ENCODE measurements at places on chromosomes 12 and 14. TPM values are rescaled to one million over a fixed set of nuclear protein-coding genes. Genes with fewer than 3 reads are reported as not detected.

DNA sequence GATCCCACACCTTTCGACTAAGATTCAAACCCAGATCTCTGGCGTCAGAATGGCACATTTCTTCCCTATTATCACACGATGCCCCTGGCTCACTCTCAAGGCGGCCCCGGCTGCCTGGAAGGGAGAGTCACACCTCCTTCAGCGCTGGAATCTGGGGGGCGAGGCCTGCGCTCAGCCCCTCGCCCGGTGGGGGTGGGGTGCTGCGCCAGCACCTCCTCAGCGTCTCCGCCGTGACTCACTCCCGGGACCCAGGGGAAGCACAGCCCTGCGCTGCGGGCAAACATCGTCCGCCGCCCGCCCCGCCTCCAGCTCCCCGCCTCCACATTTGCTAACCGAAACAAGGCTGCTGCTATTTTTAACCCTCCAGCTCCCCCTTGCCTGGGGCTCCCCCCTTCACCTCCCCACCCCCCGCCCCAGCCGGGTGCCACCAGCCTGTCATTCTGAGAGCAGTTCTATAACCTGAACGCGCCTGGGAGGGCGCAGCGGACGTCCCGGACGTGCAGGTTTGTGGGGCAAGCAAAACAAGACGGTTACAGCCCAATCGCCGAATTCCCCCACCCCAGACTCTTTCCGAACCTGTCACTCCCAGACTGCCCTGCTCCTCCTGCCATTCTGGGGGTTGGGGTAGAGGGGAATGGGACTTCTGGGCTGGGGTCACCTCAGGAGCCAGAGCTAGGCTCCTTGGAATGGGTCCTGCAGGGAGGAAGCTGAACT is 6.7 kb downstream of the HDAC7 start:
- no peaks in the 10 kb centered on the region for H3K36me3 ChIP-seq
- peak overlapping the region; percentile 93 for H3K27ac ChIP-seq
- H3K4me3 ChIP-seq, result peak overlapping the region; percentile 48
- peak; percentile 87 for DNase-seq

DNA sequence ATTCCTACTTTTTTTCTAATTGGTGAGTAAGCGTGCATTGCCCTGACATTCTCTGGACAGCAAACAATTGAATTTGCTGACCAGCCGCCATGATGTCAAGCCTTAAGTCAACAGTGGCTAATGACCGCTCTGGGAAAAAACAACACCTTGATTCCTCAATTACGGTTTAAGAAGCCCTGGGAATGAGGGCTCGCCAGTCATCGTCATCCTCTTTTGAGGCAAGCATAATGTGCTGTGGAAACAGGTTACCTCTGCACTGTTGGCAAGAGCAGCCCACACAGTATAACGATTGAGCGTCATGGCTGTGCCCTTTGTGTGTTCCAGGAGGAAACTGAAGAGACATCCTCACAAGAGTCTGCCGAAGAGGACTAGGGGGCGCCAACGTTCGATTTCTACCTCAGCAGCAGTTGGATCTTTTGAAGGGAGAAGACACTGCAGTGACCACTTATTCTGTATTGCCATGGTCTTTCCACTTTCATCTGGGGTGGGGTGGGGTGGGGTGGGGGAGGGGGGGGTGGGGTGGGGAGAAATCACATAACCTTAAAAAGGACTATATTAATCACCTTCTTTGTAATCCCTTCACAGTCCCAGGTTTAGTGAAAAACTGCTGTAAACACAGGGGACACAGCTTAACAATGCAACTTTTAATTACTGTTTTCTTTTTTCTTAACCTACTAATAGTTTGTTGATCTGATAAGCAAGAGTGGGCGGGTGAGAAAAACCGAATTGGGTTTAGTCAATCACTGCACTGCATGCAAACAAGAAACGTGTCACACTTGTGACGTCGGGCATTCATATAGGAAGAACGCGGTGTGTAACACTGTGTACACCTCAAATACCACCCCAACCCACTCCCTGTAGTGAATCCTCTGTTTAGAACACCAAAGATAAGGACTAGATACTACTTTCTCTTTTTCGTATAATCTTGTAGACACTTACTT is 138.9 kb downstream of the HMGA2 start:
- H3K4me3 ChIP-seq, result no peak overlapping the region
- DNase-seq, result no peak
- H3K36me3 ChIP-seq, result no peaks in the 10 kb centered on the region
- no peaks in the 10 kb centered on the region for H3K4me1 ChIP-seq
- H3K27me3 ChIP-seq, result no peaks in the 10 kb centered on the region
- no peak overlapping the region for H3K27ac ChIP-seq

DNA sequence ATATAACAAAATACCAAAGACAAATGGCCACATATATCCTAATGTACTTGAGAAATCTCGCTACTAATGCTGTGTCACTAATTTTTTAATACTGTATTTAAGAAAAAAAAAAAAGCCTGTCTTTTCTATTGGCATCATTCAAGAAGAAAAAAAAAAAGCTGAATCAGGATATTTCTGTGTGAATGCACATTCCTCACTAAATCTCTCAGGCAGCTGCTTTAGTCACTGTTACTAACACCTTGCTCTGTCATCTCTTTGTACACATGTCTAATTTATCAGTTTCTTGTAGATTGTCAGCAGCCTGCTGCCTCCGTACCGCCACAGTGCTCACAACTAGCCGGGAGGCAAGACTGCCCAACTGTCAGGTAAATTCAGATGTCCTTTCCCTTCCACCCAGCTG is 32.0 kb upstream of the FGD4 start:
- DNase-seq, result no peak
- no peaks in the 10 kb centered on the region for H3K4me1 ChIP-seq
- no peak overlapping the region for H3K4me3 ChIP-seq

DNA sequence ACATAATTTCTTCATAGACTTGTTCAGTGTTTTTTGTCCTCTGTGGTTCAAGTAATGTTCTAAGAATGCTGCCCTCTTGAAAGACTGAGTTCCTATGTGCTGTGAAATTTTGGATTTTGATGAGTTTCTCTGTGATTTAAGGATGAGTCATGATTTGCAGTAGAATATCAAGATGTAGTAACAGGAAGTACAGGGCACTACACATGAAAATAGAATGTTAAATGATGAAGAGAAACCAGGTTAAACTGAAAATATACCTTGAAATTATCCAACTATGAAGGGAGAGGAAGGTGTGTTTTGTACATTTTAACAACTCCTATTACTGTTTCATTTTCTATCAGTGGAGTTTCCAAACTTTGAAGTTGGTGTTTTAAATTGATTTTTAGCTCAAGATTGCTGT is 4.8 kb downstream of the ELK3 start:
- peak overlapping the region; percentile 37 for H3K27ac ChIP-seq
- peaks cover 6% of the 10 kb centered on the region for H3K27me3 ChIP-seq
- H3K4me1 ChIP-seq, result no peaks in the 10 kb centered on the region
- no peak for DNase-seq
- H3K4me3 ChIP-seq, result no peak overlapping the region

DNA sequence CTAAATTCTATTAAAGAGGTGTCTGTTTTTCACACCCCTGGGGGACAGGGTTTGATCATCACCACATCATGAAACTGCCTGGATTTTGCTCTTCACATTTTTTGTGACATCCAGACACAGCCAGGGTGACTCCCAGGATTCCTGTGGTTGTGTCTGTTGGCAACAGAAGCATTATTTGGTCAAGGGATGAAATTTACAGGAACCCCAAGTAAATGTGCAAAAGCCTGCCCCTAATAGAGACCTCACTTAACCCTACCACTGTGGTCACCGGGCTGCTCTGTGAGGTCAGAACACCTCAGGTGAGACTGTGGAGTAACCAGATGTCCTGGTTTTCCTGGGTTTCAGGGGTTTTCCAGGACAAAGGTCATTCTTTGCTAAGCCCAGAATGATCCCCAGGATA is 103.8 kb downstream of the DAD1 start:
- H3K4me3 ChIP-seq, result no peak overlapping the region
- H3K27ac ChIP-seq, result no peak overlapping the region
- H3K27me3 ChIP-seq, result peaks cover 15% of the 10 kb centered on the region
- no peak for DNase-seq
- no peaks in the 10 kb centered on the region for H3K36me3 ChIP-seq

- DNase-seq, result no peak
- no peaks in the 10 kb centered on the region for H3K4me1 ChIP-seq
- no peak overlapping the region for H3K4me3 ChIP-seq
- H3K36me3 ChIP-seq, result no peaks in the 10 kb centered on the region
Measured at GRCh38 chr12:130601327-130601726, 114.8 kb downstream of the RIMBP2 start.

- H3K4me1 ChIP-seq, result no peaks in the 10 kb centered on the region
- H3K27ac ChIP-seq, result no peak overlapping the region
- H3K27me3 ChIP-seq, result no peaks in the 10 kb centered on the region
- no peak overlapping the region for H3K4me3 ChIP-seq
- no peak for DNase-seq
- H3K36me3 ChIP-seq, result no peaks in the 10 kb centered on the region
Measured at GRCh38 chr14:65703996-65704395, 291.5 kb downstream of the FUT8 start.

GRCh38 chr14:35964697-35965286 is 138.7 kb downstream of the BRMS1L start:
- no peak for DNase-seq
- no peak overlapping the region for H3K27ac ChIP-seq
- no peaks in the 10 kb centered on the region for H3K4me1 ChIP-seq
- no peaks in the 10 kb centered on the region for H3K36me3 ChIP-seq
- H3K27me3 ChIP-seq, result no peaks in the 10 kb centered on the region
- H3K4me3 ChIP-seq, result no peak overlapping the region

GRCh38 chr14:71397371-71397770 is 490.1 kb downstream of the PCNX1 start:
- H3K27ac ChIP-seq, result no peak overlapping the region
- H3K4me1 ChIP-seq, result no peaks in the 10 kb centered on the region
- H3K27me3 ChIP-seq, result no peaks in the 10 kb centered on the region
- no peak for DNase-seq
- H3K36me3 ChIP-seq, result no peaks in the 10 kb centered on the region

Gene HOXC4
- total RNA-seq, result 2.0 TPM

Gene KRT74
- total RNA-seq, result not detected

Gene GPR84
- not detected for total RNA-seq

Gene HOXC6
- 4.2 TPM for total RNA-seq

Gene ADGRD1
- 5.3 TPM for total RNA-seq

Data from gastrocnemius medialis (tissue), 4 donors.